GM12892 (cell line): ENCODE measurements at places on chromosomes 13 and 19.
A peak's percentile ranks its signal among the peaks of the same experiment; 100 is the strongest.

- DNase-seq: no peak
These were observed 36.6 kb downstream of the GRIK5 start for GRCh38 chr19:42033413-42033812.

- no peak for DNase-seq
These were observed 923.5 kb downstream of the UQCRFS1 start for GRCh38 chr19:28289295-28290063.

- no peak for DNase-seq
These were observed 4.9 kb downstream of the NUMBL start for GRCh38 chr19:40685563-40685962.

DNA sequence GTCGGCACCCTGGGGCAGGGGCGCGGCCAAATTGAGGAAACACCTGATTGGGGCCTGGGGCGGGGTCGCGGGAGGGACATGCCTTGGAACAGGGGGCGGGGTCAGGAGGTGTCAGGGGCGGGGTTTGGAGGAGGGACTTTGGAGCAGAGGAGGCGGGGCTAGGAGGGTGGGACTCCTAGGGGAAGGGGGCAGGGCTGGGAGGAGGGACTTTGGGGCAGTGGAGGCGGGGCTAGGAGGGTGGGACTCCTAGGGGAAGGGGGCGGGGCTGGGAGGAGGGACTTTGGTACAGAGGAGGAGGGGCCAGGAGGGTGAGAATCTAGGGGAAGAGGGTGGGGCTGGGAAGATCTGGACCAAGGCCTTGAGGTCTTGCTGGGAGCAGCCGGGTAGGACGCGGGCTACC is 21.9 kb downstream of the GRIN2D start:
- no peak for DNase-seq

GRCh38 chr19:17327654-17328516 is 6.8 kb downstream of the ANO8 start:
- peak; percentile 77 for DNase-seq

DNA sequence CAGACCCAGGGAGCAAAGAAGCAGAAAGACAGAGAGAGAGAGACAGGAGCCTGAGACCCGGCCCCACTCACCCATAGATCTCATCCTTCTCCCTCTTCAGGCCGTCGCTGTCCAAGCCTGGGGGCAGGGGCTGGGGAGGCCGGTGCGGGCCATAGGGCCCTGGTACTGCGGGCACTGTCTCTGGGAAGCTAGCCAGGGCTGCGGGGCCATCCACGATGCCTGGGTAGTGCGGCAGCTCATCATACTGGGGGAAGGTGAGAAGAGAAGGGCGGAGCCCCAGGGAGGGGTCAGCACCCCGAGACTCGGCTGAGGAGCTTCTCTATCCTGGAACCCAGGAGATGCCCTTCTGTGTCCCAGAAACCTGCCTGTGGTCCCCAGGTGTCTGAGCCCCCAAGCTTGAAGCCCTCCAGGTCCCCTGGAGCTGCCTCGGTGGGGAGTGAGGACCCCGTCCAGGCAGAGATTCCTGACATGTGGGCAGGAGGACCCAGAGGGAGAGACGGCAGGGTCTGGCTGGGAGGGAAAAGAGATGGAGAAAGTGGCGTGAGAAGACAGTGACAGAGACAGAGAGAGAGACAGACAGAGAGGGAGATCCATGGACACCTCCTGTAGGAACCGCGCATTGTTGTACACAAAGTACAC is 2.1 kb downstream of the MEIS3 start:
- no peak for DNase-seq

DNA sequence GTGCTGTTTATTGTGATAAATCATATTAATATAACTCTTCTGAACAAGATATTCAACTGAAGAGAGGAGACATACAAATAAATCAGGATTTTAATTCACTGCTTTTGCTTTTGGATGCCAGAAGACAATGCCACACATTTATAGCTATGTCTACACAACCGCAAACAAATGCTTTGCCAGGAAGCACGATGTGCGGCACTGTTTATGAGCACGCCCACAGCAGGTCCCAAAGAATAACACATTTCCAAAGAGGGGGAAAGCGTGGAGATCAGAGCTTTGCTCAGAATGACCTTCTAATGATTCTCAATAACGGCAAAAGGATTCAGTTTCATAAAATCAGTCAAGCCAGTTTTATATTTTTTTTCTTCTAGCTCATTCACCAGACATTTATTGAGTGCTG is 16.7 kb downstream of the FAM216B start:
- no peak for DNase-seq

DNA sequence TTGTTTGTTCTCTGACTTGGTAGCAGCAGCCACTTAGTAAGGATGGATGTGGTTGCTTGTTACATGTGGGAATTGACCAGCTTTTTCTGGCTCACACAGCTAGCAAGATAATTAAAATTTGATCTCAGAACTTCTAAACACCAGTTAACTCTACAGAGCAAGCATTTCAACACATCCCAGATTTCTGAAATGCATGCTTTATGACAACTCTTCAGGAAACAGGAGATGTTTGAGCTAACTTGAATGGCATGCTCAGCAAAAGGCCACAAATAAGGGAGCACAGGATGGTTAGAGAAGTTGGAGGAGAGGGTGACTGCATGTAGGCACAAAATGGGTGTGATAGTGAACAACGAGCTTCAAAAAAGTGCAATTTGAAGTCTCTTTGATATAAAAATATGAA is 167.1 kb upstream of the SPRY2 start:
- DNase-seq: no peak

DNA sequence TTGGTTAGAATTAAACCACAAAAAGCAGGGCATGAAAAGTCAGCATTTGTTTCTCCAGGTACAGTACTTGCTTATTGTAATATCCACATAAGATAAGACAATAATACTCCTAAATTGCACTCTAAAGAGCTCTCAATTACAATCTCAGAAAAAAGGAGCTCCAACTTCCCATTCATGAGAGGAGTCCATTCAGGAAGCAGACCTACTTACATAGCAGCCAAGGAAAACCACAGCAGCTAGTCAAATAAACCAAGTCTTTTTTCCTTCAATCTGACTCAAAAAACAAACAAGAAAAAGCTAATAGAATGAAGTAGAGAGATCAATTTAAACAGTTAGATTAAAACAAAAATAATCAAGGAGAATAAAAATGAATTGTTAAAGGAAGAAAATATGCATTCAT is 885.2 kb upstream of the SLITRK6 start:
- DNase-seq: no peak
